ENCODE measurements at places on chromosomes 7 and 10.
A peak's percentile ranks its signal among the peaks of the same experiment; 100 is the strongest.

GRCh38 chr10:69659241-69660038 lies 29.4 kb downstream of the FAM241B start:
- DNase-seq, result no peak

DNA sequence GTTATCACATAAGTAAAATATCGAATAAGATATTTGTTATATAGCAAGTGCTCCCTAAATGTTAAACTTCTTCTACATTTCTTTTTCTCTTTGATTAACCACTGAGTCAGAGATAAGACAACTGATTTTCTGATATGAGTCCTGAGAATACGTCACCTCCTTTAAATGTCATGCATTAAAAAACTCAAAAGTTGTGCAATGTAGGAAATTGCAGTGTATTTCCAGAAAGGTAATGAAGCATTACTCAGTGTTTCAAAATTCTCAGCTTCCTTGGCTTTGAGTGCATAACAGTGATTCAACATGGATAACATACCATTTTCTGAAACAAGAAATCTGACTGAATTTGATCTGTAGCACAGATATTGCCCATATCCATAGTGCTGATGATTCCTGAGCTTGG lies 155.8 kb downstream of the BMPER start:
- DNase-seq, result no peak

GRCh38 chr10:49446031-49446430 lies 50.1 kb upstream of the DRGX start:
- DNase-seq, result no peak

DNA sequence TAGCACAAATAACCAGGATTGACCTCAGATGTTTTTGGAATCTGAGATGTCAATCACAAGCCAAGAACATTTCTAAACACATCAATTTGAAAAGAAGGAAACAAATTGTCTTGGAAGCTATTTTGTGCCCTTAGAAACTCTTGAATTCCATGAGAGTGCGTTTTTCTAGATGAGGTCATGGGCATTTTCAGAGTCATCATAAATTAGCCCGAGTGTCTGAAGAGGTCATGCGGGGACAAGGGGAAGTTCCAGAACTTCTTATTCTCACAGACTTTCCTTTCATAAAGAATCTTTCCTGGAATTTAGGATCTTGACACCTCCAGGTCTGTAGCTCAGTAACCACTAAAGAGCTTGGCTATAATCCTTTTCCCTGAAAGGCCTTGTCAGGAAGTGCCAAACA lies 28.2 kb downstream of the IL2RA start:
- peak; percentile 95 for DNase-seq

DNA sequence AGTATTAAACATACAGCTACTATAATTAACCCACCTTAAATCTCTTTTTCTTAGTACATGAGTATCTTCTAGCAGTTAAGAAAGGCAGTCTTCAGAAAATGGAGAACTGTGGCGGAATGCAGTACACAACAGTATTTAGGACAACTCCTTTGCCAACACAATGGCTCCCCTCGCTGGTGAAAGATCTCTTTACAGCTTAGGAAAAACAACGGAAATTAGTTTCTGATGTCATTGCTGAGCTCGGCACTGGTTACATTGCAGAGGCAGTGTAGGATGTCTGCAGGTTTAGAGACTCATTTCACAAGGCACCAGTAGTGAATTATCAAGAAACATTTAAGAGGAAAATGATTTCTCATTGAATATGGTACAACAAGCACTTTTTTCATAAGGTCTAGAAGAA lies 43.4 kb downstream of the GLRX3 start:
- peak; percentile 35 for DNase-seq

DNA sequence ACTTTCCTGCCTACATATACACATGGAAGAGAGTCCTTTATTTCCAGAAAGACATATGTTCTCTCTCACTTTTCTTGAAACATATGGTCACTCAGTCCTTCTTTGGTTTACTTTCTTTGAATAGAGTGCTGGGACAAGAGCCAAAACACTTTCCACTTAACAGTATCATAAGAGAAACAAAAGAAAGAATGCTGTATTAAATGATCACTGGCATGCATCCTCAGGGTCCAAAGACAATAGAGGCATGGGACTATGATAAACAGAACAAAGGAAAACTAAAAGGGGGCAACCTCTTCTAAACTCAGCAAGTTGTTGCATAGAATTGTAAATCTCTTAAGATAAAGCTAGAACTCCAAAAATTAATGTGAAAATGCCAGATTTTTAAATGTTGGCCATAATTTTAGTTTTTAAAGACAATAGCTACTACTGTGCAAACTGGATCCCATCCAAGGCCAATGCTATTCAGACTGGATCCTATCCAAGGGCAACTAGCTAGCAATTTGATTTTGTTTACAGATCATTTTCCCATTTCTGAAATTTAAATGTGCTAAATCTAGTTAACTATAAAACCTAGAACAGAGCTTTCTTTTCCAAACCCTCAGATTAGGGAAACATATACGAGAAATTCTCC lies 687.5 kb downstream of the SORCS3 start:
- DNase-seq, result no peak

DNA sequence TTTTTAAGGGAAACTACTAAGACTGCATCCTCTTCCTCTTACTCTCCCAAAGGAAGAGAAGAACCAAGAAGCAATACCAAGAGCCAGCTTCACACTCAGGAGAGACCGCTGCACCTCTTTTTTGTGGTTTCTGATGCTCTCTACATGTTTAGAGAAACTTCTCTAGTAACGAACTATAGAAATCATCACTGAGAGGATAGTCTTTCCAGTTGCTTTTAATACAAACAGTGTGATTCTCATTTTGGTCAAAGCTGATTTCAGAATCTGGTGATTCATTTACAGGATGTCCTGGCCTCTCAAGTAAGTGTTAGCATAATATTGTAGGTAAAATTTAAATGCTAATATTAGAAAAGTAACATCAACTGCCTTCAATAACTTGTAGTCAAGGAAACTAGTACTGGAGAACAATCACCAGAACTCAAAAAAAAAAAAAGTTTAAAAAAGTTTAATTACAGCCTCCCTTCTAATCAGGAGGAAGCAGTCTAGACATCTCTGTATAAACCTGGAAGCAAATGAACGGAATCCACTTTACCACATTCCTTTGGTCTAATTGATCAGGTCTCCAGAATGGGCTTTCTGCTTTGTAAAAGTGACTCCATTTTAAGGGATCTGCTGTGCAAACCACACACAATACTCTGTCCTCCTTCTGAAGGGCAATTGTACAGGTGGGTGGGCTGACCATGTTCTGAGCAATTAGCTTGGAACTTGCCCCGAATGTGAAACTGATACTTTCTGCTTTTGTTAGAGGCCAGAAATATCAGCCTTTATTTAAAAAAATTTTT lies 3.0 kb downstream of the LAMB1 start:
- no peak for DNase-seq

DNA sequence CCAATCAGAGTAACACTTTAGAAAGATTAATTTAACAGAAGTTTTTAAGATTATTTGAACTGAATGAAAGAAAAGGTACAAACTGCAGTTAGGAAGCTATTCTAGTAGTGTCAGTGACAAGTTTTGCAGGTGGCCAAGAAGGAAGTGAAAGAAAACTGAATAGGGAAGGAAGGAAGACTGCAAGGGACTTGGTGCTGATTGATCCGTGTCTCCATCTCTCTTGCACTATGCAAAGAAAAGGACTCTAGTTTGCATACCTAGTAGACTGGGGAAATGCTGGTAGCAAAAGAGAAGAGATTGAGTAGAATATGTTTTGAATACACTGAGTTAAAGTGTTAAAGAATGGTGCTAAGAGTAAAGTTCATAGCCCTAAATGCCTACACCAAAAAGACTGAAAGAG lies 33.0 kb downstream of the OR6V1 start:
- no peak for DNase-seq

GRCh38 chr7:23000597-23001360 lies 13.2 kb downstream of the HYCC1 start:
- DNase-seq, result no peak

DNA sequence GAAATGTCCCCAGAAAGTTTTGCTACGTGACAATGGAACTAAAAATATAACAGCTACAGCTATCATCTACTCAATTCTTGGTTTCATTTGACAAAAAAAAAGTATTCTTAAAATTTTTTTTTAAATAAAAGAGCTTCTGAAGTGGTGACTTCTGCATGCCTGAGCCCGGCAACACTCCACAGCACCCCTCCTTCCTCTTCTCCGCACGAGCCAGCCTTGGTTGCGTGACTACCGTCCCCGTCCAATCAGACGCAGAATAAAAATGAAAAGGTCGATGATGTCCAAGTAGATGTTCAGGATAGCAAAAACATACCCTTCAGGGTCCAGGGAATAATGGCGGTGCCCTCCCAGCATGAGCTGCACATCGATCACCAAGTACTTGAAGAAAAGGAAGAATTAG lies 34.5 kb upstream of the GATAD1 start:
- no peak for DNase-seq

GRCh38 chr7:136247211-136247610 lies 270.1 kb upstream of the MTPN start:
- no peak for DNase-seq

DNA sequence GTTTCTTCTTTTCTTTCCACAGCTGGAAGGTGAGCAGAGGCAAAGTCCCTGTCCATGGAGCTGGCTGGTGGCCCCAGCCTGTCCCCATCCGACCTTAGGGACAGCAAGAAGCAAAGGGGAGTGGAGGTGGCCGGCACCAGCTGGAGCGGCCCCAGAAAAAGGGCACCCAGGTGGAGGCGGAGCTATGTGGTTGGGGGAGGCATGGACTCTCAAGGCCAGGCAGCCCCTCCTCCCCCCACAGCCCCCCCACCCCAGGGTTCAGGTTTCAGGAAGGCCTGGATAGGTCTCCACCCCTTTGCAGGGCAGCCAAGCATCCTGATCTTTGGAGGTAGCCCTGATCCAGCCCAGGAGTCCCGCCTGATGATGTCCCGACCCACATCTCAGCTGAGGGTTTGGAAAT lies at the start of gene SSC4D:
TSS of gene SSC4D (minus strand) at position 161 of the 400 bp plus-strand sequence. CDS start 5,258 bp downstream, outside the sequence.
- DNase-seq, result no peak

All from inflammatory macrophage treated with lipopolysaccharide for 4 hours (primary cell).